ENCODE measurements at places on chromosomes 2 and 18. TPM values are rescaled to one million over a fixed set of nuclear protein-coding genes. Genes with fewer than 3 reads are reported as not detected.

Gene SNORC
- 13.9 TPM for total RNA-seq

Gene GALNT13
- total RNA-seq = not detected

Gene ITPRIPL1
- total RNA-seq = not detected

Gene NTSR2
- not detected for total RNA-seq

Gene IL36RN
- total RNA-seq = not detected

Gene ZNF892
- 3.4 TPM for total RNA-seq

Gene ABCB11
- 41.8 TPM for total RNA-seq

Gene DUSP19
- total RNA-seq = 2.7 TPM

Gene DSG1
- not detected for total RNA-seq

Gene UGT1A3
- total RNA-seq = 2.6 TPM

Gene GKN2
- not detected for total RNA-seq

All from transverse colon (tissue), 4 donors.